ENCODE measurements at places on chromosomes 2 and 18.

DNA sequence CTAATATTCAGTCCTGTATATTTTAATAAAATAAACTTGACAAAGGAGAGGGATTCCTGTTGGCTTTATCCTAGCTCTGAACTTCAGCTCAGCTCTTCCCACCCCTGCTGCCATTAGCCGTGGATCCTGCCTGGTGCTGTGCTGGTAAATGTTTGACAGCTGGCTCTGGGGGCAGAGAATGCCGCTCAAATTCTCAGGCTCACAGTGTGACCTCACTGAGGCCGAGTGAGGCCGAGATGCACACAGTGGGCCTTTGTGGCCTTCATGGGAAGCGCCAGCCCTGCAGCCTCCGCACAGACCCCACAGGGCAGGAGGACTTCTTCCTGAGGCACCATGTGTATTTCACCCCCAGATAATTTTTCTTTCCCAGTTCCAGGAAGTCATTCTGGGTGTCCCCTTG lies 16.5 kb upstream of the FAHD2A start:
- no peak for DNase-seq

DNA sequence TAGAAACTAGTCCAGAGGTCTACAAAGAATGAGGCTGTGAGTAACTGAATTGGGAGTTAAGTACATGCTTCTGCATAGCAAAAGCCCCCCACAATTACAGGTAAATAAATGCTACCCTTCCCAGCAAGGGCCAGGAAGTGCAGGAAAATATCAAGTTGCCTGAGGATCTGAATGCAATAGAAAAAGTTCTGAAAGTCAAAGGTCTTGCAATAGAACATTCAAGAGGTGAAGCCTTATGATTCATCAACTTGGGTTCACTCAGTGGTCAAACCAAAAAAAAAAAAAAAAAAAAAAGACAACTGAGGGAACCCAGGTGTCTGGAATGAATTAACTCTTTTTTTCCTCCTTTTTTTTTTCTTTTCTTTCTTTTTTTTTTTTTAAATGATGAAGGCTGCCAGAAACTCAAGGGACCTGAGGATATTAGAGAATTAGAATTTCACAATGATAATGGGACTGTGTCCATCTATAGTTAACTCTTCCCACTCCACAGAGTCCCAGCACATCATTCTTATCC lies 42.9 kb upstream of the RFX8 start:
- DNase-seq = no peak

- DNase-seq = no peak
These were observed 964 bp downstream of the ZBTB7C start for GRCh38 chr18:48408111-48408726.

DNA sequence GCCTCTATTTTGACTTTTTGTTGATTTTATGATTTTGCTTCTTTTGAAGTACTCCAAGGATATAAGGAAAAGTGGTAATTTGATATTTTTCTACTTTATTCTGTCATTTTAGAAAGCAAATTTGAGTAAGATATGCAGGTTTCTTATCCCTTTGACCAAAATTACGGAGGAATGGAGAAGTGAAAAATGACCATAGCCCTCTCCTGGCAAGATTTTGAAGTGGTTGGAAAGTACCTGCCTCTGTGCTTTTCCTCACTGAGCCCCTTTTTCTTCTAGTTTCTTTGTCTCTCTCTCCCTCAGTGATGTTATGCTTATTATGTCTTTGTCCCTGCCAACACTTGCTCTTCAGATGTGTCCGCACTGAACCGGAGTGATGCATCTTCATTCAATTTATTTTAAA lies 898.1 kb downstream of the EPHA4 start:
- DNase-seq = no peak

- no peak for DNase-seq
These were observed 246.8 kb downstream of the RAD51AP2 start for GRCh38 chr2:17271416-17271815.

DNA sequence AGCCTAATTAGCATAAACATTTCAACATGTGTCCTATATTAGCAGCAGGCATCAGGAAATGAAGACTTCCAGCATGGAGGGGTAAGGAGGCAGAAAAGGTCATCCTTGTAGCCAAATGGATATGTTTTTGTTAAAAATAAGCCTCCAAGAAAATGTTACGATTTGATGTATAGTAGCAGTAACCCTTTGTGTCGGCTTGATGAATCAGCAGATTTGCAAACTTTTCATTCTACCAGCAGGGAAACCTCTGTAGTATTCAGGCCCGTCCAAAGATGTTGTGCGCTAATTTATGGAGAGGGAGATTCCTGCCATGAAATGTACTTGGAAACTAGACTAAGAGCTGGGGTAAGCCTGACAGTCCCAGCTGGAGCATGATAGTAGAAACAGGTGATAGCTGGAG lies 780.8 kb upstream of the KLHL29 start:
- no peak for DNase-seq

GRCh38 chr2:235468978-235469655 lies 24.7 kb upstream of the AGAP1 start:
- no peak for DNase-seq

DNA sequence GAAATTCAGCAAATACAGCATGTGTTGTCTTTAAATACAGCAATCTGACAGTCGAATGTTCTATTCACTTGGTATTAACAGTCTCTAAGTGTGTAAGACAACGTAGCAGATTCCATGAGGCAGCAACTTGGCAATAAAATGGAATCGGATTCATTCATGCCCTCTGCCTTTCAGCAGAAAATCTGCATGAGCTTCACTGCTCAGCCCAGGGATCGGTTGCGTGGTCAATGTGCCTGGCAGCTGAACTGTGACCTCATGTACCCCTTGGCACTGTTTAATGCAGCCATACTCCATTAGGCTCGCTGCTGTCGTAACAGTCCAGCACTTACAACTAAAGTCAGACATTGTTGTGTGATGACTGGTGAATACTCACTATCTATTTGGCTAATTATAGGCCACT lies 17.7 kb upstream of the RGPD4 start:
- DNase-seq = no peak

DNA sequence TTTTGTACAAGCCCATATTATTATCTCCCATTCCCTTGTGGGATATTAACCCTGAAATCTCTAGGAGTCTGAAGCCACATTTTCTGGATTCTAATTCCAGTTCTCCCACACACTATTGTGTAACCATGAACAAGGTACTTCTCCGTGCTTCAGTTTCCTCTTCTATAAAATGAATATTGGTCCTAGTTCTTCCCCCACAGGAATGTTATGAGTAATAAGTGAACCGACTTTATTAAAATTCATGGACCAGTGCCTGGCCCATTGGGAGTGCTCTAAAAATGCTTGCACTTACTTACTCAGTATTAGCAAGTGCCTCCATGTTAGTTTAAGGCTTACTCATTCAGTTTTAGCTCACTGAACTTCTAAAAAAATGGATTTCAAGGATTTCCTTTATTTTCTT lies 1.4 kb upstream of the ACMSD start:
- no peak for DNase-seq

DNA sequence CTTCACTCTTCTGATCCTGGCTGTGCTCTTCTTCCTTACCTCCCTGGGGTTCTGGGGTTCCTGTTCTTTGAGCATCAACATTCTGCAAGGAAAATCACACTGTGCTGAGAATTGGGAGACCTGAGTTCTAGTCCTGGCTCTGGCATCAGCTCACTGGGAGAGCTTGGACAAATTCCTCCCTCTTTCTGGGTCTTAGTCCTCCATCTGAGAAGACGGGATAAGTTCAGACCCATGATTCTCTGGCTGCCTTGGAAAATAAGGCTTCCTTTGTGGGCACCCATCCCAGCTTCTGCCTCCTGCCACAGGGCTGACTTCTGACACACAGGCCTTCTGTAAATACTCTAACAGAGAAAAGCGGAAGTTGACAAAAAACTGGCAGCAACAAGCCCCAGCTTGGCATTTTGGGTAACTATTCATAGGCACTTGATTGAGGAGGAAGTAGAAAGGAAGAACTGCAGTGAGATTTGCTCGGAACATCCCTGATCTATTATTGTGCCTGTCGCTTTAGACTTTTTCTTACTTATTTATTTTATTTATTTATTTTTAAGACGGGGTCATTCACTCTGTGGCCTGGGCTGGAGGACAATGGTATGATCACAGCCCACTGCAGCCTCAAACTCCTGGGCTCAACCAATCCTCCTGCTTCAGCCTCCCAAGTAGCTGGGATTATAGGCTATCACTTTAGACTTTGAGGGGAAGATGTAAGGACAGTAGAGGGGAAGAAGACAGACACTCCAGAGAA lies 7.9 kb downstream of the PCBP1 start:
- DNase-seq = no peak

GRCh38 chr2:169480079-169480465 lies 778 bp downstream of the BBS5 start:
- no peak for DNase-seq

GRCh38 chr2:187509667-187510417 lies 44.4 kb downstream of the TFPI start:
- DNase-seq = no peak

DNA sequence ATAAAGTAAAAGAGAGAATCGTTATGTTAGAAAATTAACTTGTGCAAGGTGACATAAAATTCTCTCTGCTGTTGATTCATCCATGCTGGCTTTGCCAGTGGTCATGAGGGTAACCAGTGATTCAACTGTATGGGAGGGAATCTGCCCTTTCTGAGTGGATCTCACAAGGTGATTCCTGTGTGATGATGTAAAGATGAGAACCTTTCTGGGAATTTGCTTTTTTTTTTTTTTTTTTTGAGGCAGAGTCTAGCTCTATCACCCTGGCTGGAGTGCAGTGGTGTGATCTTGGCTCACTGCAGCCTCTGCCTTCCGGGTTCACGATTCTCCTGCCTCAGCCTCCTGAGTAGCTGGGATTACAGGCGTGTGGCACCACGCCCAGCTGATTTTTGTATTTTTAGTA lies 23.3 kb downstream of the RAB31 start:
- DNase-seq = no peak

- no peak for DNase-seq
These were observed 202.8 kb downstream of the VAPA start for GRCh38 chr18:10116574-10116973.

DNA sequence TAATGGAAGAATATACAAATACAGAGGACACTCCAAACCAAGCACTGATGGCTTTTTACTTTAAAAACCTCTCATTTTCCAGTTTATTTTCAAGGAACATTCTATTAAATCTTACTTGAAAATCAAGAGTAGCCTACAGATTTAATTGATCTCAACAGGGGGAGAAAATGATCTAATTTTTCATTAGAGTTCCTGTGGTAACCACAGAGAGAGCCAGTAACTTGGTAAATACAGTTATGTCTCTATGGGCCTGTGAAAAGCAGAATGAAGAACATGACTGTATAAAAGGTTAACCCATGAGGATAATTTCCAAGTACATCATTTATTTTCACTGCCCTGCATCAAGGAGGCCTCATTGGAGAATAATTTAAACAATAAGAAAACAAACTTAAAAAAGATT lies 39.8 kb upstream of the ITPRID2 start:
- DNase-seq = no peak

DNA sequence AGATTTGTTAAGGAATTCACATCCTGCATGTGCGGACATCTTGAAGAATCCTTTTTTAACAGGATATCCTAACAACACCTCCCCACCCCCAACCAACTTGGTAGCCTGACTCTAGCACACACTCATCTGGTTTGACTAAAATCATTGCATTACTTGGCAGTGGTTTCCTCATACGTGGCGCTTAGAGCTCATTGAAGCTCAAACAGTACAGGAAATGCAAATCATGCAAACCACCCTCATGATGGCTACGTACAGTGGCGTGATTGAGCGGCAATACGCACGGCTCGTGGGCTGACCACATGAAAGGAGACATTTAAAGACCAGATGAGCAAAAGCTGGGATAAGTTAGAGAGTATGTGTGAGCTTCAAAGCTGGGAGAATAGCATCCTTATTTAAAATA lies 336.2 kb downstream of the ZEB2 start:
- DNase-seq = peak; percentile 55

DNA sequence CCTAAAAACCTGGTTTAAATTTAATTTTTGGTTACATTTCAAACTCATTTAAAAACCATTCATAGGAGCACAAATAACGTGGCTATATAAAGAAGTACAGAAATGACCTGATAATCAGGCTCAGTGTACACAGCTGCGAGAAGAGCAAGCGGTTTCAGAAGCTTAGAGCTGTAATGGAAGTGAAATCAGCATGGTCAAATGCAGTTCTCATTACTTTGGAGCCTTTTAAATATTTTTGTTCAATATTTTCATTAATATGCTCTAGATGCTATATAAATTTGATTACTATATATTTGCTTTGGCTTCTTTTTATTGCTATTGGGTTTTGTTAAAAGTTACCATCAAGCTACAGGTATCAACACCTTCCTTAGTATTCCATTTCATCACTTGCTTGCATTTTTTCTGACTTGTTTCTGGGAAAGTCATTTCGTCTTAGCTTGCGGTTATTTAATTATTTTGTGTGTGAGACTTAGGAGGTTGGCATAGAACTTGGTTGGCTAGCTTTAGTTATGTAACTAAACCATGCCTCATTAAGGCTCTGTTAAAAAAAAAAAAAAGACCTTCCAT lies 58.7 kb downstream of the AFTPH start:
- no peak for DNase-seq

- no peak for DNase-seq
These were observed 293.1 kb downstream of the CDCA7 start for GRCh38 chr2:173647681-173648311.

- no peak for DNase-seq
These were observed 85.3 kb downstream of the VWA3B start for GRCh38 chr2:98172150-98172765.

DNA sequence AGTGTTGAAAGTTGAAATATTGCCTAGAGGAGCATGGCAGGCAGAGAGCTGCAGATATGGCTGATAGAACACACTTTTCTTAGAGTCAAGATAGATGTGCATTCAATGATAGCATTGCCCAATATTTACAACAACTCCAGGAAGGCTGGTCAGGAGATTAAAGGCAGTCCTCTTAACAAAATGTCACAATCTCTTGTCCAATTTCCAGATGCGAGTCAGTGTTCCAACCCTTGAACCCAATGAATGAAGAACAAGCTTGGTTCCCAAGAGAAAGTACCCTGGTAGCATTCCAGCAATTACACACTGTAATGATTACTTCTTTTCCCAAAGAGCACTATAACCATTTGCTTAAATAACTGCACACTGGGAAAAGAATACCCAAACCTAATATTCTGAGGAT lies 839.4 kb upstream of the VRK2 start:
- no peak for DNase-seq

DNA sequence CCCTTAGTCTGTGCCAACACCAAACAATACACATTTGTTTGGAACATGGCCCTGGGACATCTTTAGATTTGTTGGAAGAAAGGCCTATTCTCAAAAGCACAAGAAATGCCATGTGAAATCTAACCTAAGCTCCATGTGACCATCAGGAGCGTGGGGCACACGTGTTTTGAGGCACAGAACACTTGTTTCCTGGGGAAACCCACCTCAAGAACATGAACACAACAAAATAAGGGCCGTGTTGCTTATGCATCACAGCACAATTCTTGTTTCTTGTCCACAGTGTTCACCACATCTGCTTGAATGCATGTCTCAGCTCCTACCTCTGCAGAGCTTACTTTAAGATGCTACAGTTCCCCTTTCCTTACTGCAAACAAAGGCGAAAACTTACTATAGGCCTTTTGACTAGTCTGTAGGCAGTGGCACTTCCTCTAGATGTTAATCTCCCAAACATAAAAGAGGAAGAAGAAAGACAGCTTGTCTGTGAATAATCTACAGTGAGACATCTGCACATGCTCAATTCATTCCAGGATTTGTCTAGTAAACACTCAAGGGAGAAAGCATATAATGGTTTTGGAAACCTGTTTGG lies 165.0 kb downstream of the ANKRD44 start:
- DNase-seq = no peak
